ENCODE measurements at places on chromosomes 11 and 22.

DNA sequence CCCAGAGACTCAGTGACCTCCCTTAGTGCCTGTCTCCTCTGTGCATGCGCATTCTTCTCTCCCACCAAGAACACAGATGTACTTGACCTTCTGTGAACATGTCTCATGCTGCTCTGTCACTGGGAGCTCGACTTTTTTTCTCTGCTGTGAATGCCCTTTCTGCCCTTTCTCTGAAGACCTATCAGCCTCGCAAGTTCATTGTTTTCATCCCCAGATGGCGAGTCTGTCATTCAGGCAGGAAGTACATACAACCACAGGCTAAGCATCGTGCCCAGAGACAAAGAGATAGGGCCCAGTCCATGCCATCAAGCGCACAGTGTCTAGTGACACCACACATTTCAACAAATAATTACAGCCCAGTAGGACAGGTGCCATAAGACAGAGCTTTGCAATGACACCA lies 50.4 kb upstream of the RAB1B start:
- no peak for DNase-seq

- DNase-seq, result no peak
These were observed 508.0 kb downstream of the NELL1 start for GRCh38 chr11:21177379-21177778.

DNA sequence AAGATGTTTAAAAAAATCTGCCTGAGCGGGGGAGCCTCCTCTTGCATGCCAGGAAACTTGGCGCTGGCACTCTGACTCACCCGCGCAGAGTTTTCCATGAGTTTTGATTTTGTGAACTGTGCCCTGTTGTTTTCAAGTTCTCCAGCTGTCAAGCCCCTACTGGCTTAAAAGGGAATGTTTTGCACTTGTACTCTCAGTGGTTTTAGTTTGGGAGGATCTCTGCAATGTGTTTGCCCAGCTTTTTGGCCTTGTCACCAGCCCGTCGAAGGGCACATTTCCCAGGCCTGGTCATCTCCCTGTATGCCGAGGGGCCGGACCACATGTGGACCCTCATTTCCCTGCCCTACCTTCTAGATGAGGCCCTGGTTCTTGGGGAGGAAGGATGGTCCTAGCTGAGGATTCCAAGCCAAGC lies 12.2 kb downstream of the MRGPRF start:
- peak; percentile 49 for DNase-seq

DNA sequence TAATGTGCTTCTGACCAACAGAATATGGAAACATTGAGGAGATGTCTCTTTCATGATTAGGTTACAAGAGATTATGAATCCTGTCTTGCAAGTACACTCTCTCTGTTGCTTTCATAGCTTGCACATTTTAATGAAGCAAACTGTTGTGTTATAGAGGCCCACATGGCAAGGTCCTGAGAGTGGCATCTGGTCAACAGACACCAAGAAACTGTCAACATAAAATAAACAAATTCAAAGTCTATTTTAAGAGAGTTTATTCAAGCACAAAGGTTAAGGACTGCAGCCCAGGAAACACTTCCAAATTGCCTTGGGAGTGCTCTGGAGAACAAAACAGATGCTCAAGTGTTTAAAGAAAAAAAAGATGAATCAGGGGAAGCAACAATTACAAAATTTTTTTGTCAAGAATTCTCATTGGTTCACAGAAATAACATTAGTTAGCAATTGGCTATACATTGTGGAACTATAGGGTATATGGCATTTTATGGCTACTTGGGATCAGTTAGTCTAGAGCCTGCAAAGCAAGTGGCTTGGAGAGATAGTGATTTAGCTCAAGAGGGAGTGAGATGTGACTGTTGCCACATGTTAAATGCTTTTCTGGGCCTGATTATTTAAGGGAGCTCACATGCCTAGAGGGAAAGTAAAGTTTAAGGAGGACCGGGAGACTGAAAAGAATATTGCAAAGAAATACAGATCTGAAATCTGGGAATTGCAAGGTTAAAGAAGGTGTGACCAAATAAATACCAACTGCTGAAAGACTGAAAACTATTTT lies 54.6 kb downstream of the CTSC start:
- DNase-seq, result no peak

DNA sequence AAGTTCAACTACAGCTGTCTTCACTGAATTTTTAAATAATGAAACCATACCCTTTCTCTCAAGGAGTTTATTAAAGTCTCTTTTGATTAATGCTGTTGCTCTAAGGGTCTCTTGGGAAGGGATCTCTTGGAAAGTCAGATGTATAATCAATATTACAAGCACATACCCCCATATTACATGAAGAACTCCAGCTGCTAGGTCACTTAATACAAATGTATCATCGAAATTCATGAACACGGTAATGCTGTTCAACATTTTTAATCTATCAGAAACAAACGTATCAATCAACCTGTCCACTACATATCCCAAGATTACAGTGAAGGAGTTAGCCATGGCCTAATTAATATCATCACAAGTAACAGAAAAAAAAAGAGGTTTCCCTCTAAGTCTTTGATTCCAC lies 383.2 kb upstream of the ARHGAP42 start:
- no peak for DNase-seq

All from DMS53 (cell line).